NCI-H1694 treated with DMSO at 0.1 percent for 48 hours (cell line): ENCODE measurements at places on chromosomes 6 and 20.

DNA sequence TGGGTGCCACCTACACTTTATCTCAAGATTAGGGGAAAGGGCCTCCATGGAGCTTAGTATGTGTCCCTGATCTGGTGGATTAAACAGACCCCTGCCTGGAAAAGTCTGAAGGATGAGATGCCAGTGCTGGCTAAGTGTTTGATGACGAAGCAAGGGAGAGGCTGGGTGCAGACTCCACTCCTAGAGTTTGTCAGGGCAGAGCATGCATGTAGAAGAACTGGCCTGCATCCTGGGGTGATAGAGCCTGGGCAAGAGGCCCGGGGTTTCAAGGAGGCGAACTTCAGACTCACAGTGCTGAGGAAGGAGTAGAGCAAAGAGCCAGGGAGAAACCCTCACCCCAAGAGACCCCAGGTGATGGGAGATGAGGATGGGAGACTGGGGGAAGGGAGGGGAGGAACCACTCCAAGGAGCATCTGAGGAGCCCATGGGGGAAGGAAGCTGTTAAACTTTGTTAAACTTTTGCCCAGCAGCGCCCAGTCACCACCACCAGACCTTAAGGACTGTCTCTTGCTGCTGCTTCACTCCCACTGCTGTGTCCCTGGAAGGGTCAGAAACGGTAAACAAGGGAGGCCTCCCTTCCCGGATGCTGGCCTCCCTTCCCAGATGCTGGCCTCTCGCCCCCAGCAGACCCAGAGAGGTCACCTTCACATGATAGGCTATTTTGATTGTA is 61.6 kb downstream of the RPRD1B start:
- no peak for DNase-seq

- no peak for DNase-seq
These were observed 1.0 kb downstream of the PXDC1 start for GRCh38 chr6:3750317-3751076.

DNA sequence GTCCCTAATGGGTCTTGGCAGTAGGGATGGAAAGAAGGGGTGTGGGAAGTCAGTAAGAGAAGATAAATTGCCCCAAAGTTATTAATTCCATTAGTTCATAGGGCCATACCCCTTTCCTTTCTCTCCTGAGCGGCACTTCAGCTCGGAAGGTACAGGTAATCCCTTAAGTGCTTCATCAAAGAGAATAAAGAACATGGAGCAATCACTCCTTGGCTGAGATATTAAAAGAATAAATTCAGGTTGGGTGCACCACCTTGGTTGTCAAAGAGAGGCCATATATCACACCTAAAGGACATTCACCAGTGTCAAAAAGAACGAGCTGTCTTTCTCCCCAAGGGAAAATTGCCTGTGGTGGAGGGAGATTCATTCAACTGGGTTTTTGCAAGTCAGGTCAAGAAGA is 87.5 kb downstream of the EDN3 start:
- DNase-seq, result no peak

GRCh38 chr20:34754611-34755010 is 50.5 kb downstream of the TP53INP2 start:
- no peak for DNase-seq

GRCh38 chr6:139593081-139593480 is 218.6 kb upstream of the CITED2 start:
- DNase-seq, result no peak

DNA sequence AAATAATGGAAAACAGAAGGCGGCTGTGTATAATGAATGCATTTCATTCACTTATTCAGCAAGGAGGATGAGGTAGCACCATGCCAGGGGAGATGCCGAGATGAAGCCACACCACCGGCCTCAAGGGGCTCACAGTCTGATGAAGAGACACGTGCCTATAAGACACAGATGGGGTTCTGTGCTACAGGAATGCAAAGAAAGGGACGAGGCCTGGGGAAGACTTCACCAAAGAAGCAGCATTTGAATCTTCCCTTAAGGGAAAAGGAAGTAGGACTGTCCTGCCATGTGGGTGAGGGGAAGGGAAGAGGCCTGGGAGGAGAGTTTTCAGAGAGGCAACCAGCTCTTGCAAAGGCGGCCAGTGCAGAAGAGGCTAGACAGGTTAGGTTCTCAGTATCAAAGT is 98.9 kb downstream of the PSMG4 start:
- DNase-seq, result no peak

- no peak for DNase-seq
These were observed 122.7 kb downstream of the SNX5 start for GRCh38 chr20:17845701-17846475.

DNA sequence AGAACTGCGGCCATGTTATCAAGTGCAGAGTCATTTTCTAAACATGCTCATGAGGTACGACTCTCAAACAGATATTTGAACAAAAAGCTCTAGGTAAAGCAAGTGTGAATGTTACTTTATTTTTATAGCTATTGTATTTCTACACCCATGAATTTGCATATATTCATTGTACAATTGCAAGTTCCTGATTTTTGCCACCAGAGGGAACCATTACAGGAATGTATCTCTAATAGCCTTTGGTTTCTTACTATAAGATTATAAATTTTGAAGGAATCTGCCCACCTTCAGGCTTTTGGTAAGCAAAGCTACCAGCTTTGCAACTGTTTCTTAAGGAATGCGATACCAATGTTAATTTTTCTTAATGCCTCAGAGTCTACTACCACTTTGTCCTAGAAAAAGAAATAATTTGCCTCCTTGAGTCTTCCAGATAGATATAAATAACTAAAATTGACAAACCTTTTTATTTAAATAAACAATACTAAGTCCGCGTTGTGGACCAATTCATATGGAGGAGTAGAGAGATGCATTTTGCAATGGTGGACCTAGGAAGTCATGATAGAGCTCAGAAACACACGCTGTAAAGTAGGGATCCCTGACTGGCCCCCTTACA is 125.4 kb upstream of the SAMD5 start:
- DNase-seq, result peak; percentile 14

- DNase-seq, result no peak
These were observed 20.2 kb downstream of the ADNP start for GRCh38 chr20:50911030-50911429.

DNA sequence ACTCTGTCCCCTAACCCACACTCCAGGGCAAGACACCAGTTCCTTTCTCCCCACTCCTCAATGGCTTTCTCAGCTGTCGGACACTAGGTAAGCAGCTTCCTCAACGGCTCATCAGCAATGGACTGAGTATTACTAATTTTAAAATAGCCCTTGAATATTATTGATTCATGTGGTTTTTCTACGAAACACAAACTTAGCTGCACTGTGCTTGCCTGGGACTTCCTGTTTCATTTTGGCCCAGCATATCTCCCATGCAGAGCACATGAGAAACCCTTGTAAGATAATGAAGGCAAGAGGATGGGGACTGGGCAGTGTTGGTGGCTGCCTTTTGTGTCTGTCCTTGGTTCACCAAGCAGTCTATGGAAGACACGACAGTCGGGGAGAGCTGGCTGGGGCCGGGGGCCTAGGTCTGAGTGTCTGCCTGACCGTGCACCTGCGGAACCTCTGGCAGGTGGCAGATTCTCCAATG is 48.9 kb downstream of the RNASET2 start:
- DNase-seq, result no peak

DNA sequence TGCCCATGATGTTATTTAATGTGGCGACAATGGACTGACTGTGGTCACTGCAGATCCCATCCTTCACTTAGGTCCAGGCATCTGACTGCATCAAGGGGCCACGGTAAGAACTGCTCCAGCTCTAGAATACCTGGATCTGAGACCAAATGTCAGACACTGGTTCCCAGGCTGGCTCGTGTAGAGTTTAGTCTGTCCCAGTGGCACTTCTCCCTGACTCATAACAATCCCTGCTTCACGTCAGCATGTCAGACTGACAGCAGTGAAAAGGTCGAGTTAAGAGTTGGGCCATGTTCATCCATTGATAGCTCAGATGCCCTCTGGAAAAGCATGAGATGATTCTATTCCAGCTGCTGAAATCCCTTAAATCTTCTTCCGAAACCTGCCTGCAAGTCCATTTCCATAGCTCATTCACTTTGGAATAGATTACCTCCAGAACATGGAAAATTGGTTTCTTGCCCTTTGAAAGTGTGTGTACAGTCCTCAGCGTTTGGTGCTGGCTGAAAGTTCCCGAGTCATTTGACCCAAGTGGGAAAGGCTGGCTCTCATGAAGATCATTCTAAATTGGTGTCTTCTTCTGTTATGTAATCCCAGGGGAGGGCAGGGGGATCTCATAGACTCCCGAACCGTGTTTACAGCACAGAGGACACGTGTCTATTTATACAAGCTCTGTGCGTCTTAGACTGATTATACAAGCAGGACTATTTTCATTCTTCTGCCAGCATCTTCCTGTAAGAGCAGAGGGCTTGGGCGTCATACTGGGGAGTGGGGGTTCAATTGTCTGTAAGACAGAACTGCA is 160.8 kb downstream of the ZDHHC14 start:
- no peak for DNase-seq

GRCh38 chr6:52566201-52566600 is 10.7 kb downstream of the TRAM2 start:
- DNase-seq, result no peak

DNA sequence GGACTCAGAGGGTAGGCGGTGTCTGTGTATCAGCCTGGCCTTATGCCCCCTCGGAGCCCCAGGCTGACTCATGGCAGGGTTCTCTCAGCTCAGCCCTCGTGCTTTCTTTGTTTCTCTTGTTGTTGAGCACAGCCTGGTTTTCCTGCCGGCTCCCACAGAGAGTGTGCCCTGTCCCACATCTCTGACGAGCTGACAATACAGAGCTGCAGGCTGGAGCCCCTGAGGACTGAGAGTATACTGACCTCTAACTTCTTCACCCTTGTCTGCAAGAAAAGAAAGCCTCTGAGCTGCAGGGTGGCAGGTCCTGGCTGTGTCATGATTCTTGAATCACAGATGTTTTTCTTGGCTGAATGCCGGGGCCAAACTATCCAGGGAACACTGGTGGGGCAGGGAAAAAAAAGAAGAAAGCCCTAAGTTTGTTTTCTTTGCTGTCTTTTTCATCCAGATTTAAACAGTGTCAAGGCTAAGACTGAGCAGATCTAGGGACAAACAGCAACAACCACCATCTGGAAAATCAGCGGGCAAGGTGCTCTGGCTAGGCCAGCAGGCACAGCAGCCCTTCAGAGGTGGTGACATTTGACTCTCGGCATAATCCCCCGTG is 63.3 kb upstream of the ZNF133 start:
- no peak for DNase-seq

DNA sequence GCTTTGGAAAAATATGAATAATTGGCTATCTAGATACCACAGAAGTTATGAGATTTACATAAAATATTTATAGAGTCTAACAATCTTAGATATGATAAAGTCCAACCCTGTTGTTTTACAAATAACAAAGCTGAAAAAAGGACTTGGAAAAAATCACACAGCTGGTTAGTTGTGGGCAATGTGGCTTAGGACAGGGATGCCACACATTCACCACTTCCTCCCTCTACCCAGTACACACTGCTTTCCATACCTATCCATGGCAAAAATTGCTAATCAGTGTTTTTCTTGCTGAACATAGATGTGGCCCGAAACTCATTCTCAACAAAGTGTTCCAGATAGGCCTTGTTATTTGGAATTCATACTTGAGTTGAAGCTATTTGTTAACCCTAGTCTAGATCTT is 147.3 kb upstream of the BMP5 start:
- DNase-seq, result no peak

DNA sequence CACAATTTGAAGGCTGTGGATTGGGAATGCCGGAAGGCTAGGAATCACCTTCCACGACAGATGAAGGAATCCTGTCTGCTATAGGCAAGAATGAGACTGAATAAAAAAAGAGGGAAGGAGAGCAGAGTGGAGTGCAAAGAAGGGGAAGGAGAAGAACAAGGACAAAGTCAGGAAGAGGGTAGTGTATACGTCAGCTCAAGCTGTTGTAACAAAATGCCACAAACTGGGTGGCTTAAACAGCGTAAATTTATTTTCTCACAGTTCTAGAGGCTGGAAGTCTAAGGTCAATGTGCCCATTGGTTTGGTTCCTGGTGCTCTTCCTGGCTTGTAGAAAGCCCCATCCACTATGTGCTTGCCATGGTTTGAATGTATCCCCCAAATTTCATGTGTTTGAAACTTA is 104.5 kb downstream of the TTLL2 start:
- DNase-seq, result no peak

GRCh38 chr20:14845199-14846160 is 508.1 kb upstream of the FLRT3 start:
- no peak for DNase-seq

- DNase-seq, result no peak
These were observed 1.3 kb downstream of the CEP85L start for GRCh38 chr6:118649918-118650581.

DNA sequence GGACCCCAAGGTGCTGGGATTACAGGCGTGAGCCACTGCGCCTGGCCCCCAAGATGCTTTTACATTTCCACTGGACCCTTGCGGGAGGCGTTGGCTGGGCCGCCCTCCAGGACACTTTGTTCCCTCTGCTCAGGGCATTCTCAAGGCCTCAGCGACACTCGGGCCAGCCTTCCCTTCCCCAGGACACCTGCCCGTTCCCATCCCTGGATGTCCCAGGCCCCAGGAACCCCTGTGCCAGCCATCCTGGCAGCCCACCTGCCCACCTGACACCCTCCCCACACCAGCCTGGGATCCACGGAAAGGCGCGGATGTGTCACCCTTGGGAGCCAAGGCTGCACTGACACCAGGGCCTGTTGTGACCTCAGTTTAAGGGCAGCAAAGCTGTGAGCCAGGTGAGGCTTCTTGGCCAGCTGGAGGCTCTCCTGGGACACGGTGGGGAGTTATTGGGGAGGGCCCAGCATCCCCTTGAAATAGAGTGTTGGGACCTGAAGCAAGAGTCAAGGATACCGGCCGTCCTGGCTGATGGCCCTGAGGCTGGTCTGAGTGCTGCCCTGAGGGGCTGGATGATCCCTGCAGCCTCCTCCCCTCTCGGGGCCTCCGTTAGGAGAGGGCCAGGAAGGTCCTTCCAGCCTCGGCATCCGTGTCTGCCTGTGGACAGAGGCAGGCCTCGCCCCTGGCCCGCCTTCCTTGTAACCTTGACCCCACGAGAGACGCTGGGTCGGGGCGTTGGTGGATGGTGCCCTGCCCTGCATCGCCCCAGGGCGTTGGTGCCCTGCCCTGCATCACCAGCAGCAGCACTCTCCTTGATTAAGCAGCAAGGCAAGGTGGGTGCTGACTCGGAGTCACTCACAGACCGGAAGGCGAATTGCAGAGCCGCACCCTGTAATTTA is 84.2 kb upstream of the BHLHE23 start:
- DNase-seq, result no peak

DNA sequence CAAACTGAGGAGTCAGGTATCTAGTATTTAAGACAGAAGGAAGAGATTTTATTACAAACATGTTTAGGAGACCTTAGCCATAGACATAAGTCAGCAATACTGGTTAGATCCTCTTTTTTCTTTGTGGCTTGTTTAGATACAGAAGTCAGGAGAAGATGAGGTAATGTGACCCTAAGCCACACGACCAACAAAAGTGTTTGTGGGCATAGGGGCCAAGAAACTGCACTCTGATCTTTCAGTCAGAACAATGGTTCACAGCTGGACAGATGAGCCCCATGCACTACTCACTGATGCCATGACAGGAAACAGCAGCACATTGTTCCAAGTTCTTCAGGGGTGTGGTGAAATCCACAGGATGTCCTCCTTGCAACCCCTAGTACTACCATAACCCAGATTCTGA is 238.5 kb upstream of the RAB32 start:
- DNase-seq, result no peak
